ENCODE measurements at places on chromosomes 2 and 18.

DNA sequence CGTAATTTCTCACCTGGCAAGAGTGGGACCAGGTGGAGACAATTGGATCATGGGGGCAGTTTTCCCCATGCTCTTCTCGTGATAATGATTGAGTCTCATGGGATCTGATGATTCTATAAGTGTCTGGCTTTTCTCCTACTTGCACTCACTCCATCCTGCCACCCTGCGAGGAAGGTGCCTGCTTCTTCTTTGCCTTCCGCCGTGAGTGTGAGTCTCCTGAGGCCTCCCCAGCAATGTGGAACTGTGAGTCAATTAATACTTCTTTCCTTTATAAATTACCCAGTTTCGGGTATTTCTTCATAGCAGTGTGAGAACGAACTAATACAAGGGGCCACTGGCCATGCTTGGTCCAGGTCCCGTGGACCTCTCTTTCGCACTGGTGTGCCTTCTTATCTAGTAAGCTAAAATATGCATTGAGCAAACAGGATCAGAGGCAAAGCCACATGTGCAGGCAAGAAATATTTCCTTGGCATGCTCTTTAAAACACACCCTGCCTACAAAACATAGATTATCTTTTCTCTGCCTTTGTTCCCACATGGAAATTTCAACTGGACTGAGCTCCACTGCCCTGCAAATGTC is 821.1 kb downstream of the TRIB2 start:
- DNase-seq: no peak

- DNase-seq: no peak
Measured at GRCh38 chr2:141493936-141494335, 636.9 kb downstream of the LRP1B start.

DNA sequence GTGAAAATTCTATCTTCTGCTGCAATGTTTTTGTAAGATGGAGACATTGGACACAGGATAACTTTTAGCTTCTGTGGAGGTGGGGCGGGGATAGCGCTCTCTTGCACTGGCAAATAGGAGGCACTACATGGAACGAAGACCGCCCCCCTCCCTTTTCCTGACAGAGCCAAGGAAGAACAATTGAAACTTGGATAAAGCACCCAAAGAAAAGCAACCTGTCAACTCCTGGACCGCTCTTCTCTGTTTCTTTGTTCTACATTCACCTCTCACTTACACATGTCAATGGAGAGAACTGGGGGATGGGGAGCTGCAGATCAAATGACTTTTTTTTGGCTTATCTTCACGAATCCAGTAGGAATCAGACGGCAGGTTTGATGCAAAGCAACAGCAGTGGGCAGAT is 126.3 kb upstream of the CHAC2 start:
- DNase-seq: no peak

- no peak for DNase-seq
Measured at GRCh38 chr2:15389326-15389700, 171.8 kb downstream of the NBAS start.

- DNase-seq: peak; percentile 89
Measured at GRCh38 chr18:12283256-12283655, 24.8 kb upstream of the TUBB6 start.

- DNase-seq: no peak
Measured at GRCh38 chr18:23317975-23318675, 135.0 kb upstream of the RIOK3 start.

DNA sequence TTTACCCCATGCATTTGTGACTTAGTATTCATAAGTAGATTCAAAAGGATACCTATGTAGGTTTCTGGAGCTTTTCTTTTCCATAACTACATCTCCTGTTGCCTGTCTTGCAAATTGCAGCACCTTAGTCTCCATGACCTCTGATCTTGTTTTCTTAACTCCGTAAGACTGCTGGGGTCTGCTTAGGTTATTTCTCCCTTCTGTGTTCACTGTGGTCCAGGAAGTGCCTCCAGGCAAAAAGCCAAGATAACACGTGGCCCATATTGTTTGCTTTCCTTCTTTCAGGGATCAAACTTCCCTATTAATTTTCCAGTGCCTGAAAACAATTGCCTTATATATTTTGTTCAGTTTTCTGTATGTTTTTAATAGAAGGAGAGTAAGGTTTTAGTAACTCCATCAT is 86.4 kb downstream of the GCA start:
- no peak for DNase-seq

GRCh38 chr18:48959921-48960920 is 9.5 kb upstream of the SMAD7 start:
- no peak for DNase-seq

GRCh38 chr2:149729586-149729985 is 142.0 kb upstream of the MMADHC start:
- no peak for DNase-seq

DNA sequence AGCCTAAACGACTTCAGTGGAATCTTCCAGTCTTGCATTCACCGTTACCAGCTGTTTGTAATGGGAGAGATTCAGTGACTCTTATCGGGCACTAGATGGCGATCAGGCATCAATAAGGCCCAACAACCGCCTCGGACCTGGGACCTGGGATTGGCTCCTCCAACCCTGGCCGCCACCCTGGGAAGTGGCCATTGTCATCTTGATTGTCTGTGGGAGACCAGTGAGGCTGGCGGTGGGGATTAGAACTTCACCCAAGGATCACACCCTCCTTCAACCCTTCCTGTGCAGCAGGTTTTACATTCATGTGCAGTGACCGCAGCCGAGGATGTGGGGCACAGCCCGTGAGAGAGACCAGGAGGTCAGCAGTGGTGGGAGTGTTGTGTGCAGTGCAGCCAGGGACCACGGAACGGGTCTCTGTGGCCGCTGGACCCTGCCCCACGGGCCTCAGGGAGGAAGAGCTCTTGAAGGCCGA is 85.3 kb downstream of the SPP2 start:
- DNase-seq: peak; percentile 70

All from HuH-7 (cell line).